ENCODE measurements at places on chromosomes 4 and X. TPM values are rescaled to one million over a fixed set of nuclear protein-coding genes. Genes with fewer than 3 reads are reported as not detected.

- no peak for DNase-seq
These were observed 59.1 kb downstream of the CASP3 start for GRCh38 chr4:184590196-184590595.

Gene MAGT1
- 36.8 TPM for polyA plus RNA-seq

GRCh38 chr4:151729731-151730559, 30.9 kb downstream of the GATB start:
- no peak for DNase-seq

- DNase-seq = no peak
These were observed 16.0 kb upstream of the HPGD start for GRCh38 chr4:174538123-174538875.

- DNase-seq = no peak
These were observed 165.0 kb upstream of the GEMIN8 start for GRCh38 chrX:14194711-14195110.

- no peak for DNase-seq
These were observed 529.7 kb upstream of the BOD1L1 start for GRCh38 chr4:14157262-14157661.

GRCh38 chr4:159283696-159284095, 180.8 kb downstream of the RAPGEF2 start:
- DNase-seq = no peak

- DNase-seq = no peak
These were observed 259.6 kb upstream of the GPC4 start for GRCh38 chrX:133674726-133675470.

GRCh38 chr4:101761405-101761804, 29.1 kb upstream of the BANK1 start:
- no peak for DNase-seq

Gene TRMT44
- polyA plus RNA-seq = 12.0 TPM

Gene TMEM47
- 93.0 TPM for polyA plus RNA-seq

GRCh38 chr4:189514209-189514608, 426.5 kb upstream of the FRG1 start:
- DNase-seq = no peak

Gene FHDC1
- 5.6 TPM for polyA plus RNA-seq
